GM23338 (cell line): ENCODE measurements at places on chromosomes 1 and 21. TPM values are rescaled to one million over a fixed set of nuclear protein-coding genes. Genes with fewer than 3 reads are reported as not detected.

DNA sequence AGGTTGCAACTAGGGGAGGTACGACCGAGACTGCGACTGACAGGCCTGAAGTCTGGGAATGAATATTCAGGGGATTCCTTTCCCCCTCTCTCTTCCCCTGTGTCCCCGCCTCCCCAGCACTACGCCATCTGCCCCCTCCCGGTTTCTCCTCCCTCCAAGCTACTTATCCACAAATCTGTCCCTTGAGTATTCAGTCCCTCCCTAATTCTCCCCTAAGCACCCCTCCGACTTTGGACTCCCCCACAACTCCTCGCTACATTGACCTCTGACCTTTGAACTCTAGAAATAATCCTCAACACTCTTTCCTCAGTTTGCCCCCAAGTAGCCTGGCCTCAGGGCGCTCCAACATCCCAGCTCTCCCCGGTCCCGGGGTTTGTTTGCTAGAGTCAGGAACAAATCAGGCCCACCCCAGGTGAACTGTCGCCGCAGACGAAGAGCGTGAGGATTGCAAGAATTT lies 393 bp downstream of the LYSMD1 start:
- DNase-seq, result peak; percentile 88

GRCh38 chr1:101905283-101905835 lies 91.4 kb downstream of the OLFM3 start:
- DNase-seq, result no peak

DNA sequence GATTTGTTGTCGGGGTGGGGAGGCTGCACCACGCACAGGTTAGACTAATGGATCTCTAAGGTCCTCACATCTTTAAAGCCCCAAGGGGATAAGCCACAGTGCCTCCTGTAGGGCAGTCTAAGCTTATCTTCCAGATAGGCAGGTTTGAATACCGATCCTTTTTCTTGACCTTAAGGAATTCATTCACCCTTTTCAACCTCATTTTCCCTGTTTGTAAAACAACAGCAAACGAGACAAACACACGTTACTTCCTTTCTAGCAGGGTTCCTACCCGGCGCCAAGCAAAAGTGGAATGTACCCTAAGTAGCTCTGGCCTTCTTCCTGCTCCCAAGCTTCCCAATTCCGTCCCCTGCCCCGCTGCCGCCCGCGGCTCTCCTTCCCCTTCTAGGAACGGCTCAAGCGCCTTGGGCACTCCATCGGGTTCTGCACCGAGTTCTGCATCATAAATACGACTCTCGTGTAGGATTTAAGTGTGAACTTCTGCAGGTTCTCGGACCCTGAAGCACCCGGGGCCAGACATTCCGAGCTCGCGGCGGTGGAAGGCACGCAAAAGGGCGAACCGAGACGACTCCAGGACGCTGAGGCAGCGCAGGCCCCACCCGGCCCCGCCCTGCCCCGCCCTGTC lies 548 bp upstream of the CDC20 start:
- DNase-seq, result peak; percentile 82

Gene HCN3
- 3.5 and 4.9 TPM in 2 replicates for total RNA-seq

GRCh38 chr1:228339059-228339704 lies 67.5 kb downstream of the TRIM11 start:
- DNase-seq, result no peak

GRCh38 chr1:54001591-54001990 lies 16.4 kb downstream of the LDLRAD1 start:
- DNase-seq, result no peak

Gene WNT4
- 0.59 TPM in 1 of 2 replicates, not detected in the other for total RNA-seq

GRCh38 chr1:234555390-234556024 lies 54.5 kb downstream of the IRF2BP2 start:
- no peak for DNase-seq

Gene NDUFS5
- total RNA-seq, result 532 and 878 TPM in 2 replicates

GRCh38 chr1:201750120-201750519 lies 78.8 kb upstream of the IPO9 start:
- DNase-seq, result no peak

DNA sequence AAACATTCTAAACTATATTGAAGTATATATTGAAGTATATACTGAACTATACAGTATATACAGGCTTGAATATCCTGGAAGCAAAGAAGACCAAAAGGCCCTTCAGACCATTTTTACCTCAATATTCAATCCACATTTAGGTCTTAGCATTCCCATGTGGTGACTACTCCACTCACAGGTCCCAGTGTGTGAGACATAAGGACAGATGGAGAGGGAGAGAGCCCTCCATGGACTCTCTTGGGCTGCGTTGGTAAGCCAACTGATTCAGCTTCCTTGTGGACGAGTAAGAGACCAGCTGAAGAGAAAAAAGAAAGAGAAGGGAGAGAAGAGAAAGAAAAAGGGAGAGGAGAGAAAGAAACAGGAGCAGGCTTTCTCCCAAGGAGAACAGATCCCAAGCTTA lies 37.3 kb upstream of the ZRANB2 start:
- no peak for DNase-seq

Gene FMO5
- total RNA-seq, result 0.35 and 0.73 TPM in 2 replicates

Gene ACKR1
- not detected in 2 replicates for total RNA-seq

DNA sequence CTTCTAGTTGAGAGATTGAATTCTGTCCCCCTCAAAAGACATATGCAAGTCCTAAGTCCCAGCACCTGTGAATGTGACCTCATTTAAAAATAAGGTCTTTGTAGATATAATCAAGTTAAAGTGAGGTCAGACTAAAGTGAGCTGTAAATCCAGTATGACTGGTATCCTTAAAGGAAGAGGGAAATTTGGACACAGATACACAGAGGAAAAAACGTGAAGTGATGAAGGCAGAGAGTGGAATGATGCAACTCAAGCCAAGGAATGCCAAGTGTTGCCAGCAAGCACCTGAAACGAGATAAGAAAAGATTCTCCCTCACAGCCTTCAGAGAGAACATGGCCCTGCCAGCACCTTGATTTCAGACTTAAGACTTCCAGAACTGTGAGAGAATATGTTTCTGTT lies 444.7 kb upstream of the VAMP3 start:
- no peak for DNase-seq

GRCh38 chr1:151011154-151011850 lies 3.1 kb downstream of the PRUNE1 start:
- no peak for DNase-seq

Gene C1orf226
- total RNA-seq, result 7.9 and 12.5 TPM in 2 replicates

DNA sequence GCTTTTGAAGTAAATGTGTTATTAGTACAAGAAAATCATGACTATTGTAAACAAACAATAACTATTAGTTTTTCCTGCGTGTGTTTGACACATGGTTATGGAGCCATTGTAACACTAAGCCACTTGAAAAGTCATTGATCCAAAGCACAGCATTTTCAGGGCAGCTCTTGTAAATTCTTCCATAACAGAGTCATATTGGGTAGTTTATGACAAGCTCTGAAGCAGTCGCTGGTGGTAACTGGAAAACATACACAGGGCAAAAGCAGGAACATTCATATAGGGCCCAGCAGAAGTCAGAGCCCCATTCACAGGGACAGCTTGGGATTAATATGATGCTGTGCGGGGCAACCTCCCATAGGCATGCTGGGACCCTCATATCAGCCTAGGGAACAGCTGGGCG lies 483.2 kb upstream of the PTBP2 start:
- DNase-seq, result no peak

DNA sequence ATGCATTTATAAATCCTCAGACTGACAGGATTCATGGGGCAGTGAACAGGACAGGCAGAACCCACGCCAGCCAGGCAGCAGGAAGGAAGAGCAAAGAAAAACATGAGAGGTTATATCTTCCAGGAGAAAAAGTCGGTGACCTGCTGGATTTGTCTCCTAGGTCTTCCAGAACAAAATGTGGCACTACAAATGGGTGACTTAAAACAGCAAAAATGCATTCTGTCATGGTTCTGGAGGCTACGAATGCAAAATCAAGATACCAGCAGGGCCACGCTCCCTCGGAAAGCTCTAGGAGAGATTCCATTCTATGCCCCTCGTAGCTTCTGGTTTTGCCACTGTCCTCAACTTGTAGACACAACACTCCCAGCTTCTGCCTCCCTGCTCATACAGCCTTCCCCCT lies 63.4 kb downstream of the PSMG1 start:
- no peak for DNase-seq

DNA sequence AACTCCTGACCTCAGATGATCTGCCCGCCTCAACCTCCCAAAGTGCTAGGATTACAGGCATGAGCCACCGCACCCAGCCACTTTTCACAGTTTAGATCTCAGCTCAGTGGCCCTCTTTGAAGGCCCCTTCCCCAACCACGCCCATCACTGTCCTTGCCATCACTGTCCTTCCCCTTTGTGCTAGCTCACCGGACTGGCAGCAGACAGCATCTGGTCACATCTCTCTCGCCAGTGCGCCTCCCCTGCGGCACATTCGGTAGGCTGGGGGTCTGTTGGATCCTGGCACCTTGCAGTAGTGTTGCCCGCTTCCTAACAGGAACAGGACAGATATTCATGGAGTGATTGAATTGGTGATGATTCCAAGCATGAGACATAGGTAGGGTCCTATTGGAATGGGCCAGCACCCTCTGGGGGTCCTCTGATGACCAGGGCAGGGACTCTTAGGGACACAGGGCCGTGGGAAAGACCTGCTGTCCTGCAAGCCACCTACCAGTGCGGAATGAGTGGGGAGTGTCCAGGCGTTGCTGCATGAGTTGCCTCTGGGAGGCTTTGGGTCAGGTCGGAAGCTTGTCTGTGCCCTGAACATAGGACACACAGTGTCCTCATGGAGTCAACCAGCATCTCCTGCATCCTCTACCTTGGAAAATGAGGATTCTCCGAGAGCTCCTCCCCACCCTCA lies 178.8 kb upstream of the VAMP3 start:
- no peak for DNase-seq

DNA sequence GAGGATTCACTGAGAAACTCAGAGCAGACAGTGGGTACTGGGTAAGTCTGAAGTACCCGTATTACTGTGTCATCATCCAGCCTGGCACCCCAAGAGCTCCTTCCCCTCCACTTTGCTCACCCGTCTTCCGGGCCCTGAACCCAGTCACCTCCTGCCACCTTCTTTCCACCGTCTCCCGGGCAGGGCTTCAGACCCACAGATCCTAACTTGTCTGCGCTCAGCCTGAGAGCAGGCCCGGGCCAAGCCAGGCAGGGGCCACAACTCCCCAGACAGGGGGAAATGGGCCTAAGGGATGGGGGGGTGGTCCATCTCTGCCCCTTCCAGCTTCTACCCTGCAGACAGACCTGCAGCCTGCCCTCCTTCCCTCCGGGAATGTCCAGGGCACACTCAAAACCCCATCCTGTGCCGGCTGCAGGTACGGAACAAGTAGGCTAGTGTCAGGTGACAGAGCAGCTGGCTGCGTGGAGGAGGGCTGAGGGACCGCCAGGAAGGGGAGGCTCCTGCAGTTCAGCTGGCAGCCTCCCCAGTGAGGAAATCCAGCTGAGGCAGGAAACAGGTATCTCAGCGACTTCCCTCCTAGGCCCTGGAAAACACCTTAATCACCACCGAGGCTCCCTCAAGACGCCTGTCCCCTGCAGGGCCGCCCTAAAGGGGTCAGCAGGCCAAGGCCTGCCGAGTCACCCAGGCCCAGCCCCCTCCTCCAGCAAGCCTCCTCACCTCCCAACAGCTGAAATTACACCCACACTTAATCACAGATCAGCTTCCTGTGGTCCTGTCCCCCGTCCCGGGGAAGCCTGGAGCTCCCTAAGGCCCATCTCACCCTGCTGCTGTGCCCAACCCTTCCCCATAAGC lies 3.5 kb downstream of the HSPG2 start:
- peak; percentile 73 for DNase-seq

Gene PTPN14
- 60.0 and 70.2 TPM in 2 replicates for total RNA-seq

Gene OPTC
- total RNA-seq, result 1.0 TPM in 1 of 2 replicates, not detected in the other

- no peak for DNase-seq
Measured at GRCh38 chr1:229033480-229033879, 237.4 kb upstream of the RAB4A start.

- peak; percentile 86 for DNase-seq
Measured at GRCh38 chr1:30106125-30106524, 617.3 kb downstream of the MATN1 start.

GRCh38 chr1:77282866-77283539 lies 1.2 kb downstream of the AK5 start:
- peak; percentile 85 for DNase-seq

DNA sequence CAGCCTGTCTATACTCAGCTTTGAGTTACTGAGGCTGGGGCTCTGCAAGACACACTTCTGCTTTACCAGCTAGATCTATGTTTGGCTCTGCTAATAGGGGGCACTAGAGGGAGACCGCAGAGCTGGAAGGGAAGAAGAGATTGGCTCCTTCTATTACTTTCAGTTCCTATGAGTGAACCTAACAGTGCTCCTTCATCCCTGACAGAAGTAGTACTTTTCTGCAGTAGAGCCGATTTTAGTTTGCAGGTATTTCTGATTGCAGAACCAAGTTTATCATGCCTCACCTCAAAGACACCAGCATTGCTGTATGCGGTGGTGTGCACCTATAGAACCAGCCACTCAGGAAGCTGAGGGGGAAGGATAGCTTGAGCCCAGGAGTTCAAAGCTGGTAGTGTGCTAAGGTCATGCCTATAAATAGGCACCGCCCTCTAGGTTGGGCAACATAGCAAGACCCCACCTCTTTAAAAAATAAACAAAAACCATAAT lies 5.7 kb upstream of the ZDHHC18 start:
- DNase-seq, result peak; percentile 27

Gene C8A
- not detected in 2 replicates for total RNA-seq

- no peak for DNase-seq
Measured at GRCh38 chr1:184296466-184297243, 90.2 kb upstream of the C1orf21 start.

DNA sequence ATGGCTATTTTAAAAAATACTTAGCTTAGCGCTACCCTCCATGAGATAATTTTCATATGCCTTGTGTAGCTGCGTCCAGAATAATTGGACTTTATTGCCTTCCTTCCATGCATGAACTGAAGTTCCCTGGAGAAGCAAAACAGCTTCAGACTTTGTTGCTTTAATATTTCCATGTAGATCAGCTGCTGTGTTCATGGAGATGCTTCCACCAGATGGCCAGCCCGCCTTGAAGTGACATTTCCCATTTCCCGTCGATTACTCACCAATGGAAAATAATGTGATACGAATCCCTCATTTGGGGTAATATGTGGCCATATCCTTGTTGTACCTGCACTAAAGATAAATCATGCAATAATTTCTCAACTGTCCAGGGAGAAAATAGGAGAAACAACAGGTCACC lies 47.4 kb upstream of the CLDN14 start:
- no peak for DNase-seq

DNA sequence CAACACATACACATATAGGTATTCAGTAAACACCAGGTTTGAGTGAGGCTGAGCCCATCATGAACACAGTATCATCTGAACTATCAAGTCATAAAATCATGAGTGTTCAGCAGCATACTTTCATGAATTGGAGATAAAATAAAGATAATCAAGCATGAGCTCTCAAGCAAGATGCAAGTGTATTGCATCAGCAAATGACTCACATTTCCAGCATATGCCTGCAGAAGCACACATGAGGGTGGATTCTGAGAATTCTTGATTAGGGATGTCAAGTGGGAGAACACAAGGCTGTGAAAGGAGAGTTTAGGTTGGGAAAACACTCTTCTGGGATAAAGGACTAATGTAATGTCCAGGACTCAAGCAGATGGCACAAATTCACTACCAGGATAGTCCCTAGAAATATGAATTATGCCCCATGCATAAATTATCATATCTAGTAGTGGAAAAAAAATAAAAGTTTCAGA lies 299.2 kb downstream of the SRGAP2C start:
- DNase-seq, result no peak
